Stimulated activated CD4-positive, alpha-beta T cell treated with anti-CD3 and anti-CD28 coated beads, TNF-alpha, amount 100 ng/mL, for 24 hours (primary cell): ENCODE measurements at places on chromosomes 16 and 17.

DNA sequence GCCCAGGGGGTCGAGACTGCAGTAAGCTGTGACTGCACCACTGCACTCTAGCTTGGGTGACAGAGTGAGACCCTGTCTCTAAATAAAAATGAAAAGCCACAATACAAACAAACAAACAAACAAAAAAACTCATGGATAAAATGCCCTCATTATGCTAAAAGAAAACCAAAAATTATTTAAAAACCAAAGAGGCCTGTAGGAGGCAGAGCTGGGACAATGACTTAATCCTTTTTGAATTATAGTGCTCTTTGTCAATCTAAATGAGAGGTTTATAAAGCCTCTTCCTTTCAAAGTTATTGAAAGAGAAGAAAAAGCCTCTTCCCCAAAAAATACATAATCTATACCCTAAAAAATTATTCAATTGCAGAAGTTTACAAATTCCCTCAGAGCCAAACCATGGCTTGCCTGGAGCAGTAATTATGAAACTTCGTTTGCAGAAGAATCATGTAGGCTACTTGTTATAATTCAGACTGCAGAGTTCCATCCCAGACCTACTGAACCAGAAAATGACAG lies 18.5 kb downstream of the CRLF3 start:
- no peak for DNase-seq

DNA sequence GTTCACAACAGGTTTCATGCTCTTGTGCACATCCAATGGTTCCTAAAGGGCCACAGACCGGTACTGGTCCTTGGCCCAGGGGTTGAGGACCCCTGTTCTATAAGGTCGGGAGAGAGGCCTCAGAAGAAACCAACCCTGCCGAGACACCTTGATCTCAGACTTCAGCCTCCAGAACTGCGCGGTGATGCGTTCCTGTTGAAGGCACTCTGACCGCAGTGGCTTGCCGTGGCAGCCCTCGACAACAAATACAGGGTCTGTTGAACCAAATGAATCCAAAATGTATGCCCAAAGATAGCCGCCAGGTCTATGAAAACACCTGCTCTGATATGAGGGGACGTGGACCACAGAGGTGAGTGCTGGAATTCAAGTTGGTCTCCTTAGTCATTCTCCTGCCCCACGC lies 389.8 kb downstream of the SEC14L1 start:
- no peak for DNase-seq

DNA sequence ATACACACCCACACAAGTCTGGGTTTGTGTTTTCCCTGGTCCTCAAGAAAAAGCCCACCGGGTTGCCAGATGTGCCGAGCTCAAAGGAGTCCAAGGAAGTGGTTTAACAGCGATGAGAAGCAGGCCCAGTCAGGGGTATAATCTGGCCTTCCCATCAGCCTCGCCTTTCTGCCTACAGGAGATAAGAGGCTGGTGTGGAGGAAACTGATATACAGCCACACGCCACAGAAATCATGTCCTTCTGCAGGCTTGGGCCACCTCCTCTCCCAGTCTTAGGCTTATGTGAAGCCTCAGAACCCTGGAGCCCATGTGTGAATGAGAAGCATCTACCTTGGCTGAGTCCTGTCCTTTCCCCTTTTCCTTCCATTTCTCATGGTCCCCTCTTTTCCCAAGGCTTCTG lies 43.6 kb upstream of the MMP2 start:
- DNase-seq, result no peak

GRCh38 chr16:9092978-9093344 lies 1.5 kb downstream of the HAPSTR1 start:
- DNase-seq, result no peak

DNA sequence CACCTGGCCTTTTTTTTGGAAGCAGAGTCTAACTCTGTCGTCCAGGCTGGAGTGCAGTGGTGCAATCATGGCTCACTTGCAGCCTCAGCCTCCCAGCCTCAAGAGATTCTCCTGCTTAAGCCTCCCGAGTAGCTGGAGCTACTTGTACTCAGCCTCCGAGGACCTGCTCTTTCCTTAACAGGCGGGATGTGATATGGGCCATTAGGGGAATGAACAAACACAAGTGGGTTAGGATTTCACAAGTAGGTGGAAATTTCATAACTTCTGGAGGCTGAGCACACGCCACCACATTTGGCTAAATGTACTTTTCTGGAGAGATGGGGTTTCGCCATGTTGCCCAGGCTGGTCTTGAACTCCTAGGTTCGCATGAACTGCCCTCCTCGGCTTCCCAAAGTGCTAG lies 4.1 kb downstream of the PAM16 start:
- no peak for DNase-seq

DNA sequence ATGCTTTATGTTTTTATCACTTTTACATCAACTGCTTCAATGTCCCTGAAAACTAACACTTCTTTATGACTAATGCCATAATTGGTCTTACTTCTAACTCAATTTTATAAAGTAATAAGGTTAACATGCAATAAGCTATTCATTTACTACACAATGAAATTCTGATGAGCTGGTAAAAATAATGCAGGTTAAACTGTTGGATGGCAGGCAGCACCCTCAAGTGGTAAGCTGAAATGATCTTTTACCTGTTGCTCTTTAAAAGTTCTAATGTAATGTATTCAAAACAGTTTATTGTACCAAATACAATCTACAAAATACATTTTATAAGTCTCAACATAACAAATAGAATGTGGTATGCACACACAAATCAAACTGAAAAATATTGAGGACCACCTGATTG lies 1280.3 kb downstream of the CDH8 start:
- DNase-seq, result no peak

- no peak for DNase-seq
These were observed 93.3 kb downstream of the MYO1D start for GRCh38 chr17:32783602-32784001.

GRCh38 chr16:23952128-23952970 lies 116.6 kb downstream of the PRKCB start:
- DNase-seq, result no peak
